ENCODE measurements at places on chromosomes 5 and 9.

DNA sequence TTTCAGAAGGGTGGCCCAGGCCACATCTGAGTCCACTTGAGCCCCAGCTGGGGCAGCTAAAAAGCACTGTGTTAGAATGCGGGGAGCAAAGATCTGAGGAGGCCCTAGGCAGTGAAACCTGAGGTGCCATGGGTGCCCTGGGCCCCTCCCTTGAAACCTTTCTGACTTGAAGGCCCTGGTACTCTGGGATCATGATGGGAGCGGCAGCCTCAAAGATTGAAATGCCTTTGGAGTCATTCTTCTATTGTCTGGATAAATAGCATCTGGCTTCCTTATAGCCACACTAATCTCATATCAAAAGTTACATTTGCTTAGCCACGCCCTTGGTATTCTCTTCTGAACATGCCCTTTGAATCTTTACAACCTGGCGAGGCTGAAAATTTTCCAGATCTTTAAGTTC lies 7.7 kb upstream of the SEMA5A start:
- no peak for DNase-seq

DNA sequence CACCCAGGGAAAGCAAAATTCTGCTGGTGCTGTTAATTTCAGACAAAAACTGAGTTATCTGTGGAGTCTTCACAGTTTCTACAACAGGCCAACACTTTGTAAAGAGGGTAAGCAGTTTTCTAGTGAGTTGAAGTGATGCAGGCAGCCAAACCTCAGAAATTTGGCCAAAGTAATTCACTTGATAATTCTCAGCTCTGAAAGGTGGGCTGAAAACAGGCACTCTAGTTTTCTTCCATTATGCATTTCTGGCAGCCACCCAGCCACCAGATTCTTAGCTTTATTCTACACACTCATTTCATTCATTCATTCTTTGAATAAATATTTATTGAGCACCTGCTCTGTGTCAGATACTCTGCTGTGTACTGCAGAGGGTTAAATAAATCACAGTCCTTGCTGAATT lies 184.2 kb downstream of the RAB3C start:
- DNase-seq = no peak

- peak; percentile 9 for DNase-seq
Observed at GRCh38 chr9:19493174-19493811, 84.5 kb downstream of the ACER2 start.

- DNase-seq = no peak
Observed at GRCh38 chr5:6470672-6471071, 22.0 kb downstream of the UBE2QL1 start.

GRCh38 chr9:93033531-93033930 lies 25.0 kb upstream of the SUSD3 start:
- no peak for DNase-seq

- DNase-seq = no peak
Observed at GRCh38 chr5:157029457-157029856, 29.5 kb downstream of the HAVCR1 start.

DNA sequence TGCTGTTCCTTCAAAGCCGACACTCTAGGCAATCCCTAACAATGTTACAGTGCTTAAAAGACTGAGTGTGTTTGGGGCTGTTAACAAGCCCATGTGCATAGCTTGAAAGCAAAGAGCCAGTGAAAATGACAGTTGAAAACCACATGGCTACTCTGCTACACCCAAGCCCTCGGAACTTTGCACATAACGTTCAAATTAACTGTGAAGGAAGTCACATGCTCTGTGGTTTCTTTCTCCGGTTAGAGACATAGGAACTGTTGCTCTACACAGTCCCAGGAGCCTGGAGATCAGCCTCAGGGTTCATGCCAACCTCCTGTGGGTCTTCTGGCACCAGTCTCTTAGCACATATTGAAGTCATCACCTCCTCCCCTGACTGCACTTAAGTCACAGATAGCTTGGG lies 51.1 kb downstream of the C9orf152 start:
- DNase-seq = peak; percentile 7

DNA sequence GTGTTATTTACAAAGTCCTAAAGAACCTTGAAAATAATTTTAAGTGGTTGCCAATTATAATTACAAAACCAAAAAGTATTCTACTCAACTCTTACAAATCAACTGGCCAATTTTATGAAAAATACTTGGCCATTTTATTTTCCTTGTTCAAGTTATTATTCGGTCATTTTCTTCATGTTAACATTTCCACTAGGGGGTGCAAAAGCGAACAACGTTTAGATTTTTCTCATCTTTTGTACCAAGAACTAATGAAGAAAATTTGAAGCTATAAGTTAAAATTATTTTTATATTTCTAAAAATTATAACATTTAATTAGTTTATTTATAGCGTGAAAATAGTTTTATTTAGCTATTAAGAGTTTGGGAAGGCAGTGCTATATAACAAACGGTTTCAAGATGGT lies 1453.3 kb downstream of the MAT2B start:
- no peak for DNase-seq

DNA sequence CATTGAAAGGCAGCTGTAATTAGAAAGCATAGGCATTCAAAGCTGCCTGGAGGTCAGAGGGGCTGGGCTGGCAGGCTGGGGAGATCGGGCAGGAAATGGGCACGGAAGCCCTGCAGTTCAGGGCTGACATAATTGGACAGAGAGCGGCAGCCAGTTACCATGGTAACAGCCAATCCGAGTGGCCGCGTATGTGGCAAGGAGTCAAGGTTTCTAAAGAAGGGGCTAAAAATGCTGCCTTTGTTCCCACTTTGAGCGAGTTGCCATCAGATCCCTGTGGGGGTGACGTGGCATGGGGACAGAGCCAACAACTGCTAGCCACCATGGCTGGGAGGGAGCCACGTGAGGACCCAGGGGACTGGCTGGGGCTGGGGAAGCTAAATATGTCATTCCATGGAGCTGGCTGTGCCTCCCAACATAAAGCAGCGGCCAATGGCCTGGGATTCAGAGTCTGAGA lies 44.7 kb upstream of the NDFIP1 start:
- DNase-seq = no peak

DNA sequence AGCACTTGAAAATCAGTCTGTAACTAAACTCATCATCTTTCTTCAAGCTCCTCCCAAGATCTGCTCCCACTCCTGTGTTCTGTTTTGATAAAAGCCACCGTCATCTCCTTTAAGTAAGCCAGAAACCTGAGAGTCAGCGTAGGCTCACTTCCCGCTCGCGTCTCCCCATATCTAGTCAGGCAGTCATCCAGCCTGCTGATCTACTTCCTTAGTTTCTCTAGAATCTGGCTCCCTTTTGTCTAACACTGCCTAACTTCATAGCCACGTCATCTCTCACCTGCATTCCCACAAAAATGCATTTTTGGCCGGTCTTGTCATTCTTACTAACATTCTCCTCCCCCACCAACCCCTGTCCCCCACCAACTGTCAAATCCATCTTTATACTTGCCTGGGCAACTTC lies 3.0 kb upstream of the TJP2 start:
- no peak for DNase-seq

GRCh38 chr9:36325081-36325828 lies 67.0 kb upstream of the GNE start:
- no peak for DNase-seq

DNA sequence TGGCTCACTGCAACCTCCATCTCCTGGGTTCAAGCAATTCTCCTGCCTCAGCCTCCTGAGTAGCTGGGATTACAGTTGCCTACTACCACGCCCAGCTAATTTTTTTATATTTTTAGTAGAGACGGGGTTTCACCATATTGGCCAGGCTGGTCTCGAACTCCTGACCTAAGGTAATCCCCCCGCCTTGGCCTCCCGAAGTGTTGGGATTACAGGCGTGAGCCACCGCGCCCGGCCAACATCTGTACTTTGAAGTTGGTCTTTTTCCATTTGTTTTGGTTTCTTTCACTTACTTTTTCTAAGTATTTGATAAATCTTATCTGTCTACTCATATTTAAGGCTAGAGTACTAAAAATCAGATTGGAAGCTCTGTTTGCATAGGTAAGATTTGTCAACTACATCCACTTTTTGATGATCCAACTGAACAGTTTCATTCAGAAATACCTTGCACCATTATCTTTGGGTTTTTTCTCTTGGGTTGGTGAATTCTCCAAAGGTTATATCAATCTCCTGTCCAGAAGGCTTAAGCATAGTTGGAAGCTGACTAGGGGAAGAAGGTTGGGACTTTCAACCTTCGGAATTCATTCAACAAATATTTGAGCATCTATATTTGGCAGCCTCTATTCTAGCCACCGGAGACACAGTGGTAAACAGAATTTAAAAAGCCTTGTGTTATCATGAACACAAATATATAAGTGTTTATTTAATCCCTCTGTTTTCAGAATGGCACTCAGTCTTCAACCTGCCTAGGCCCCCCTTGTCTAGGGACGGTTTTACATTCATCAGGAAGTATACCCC lies 489.1 kb downstream of the RAB3C start:
- no peak for DNase-seq

GRCh38 chr5:204966-205670 lies 12.8 kb downstream of the CCDC127 start:
- no peak for DNase-seq

- DNase-seq = no peak
Observed at GRCh38 chr9:108108280-108108851, 618.8 kb upstream of the KLF4 start.

DNA sequence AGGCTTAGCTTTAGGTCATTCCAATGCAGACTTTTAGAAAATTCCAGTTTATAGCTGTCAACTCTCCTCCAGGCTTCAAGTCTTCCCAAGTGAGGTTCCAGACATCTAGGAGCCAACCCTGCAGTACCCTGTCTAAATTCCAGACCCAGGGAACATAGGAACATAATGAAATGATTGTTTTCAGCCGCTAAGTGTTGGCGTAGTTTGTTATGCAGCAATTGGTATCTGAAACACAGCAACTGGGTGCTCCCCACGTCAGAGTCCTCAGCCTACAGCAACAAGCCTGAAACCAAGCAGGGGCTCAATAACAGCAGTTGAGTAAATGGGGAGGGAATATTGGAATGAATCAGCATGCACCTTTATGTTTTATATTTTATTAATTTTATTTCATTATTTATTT lies 66.8 kb downstream of the BOD1 start:
- no peak for DNase-seq

GRCh38 chr5:135396459-135397055 lies 2.5 kb downstream of the MACROH2A1 start:
- DNase-seq = no peak

DNA sequence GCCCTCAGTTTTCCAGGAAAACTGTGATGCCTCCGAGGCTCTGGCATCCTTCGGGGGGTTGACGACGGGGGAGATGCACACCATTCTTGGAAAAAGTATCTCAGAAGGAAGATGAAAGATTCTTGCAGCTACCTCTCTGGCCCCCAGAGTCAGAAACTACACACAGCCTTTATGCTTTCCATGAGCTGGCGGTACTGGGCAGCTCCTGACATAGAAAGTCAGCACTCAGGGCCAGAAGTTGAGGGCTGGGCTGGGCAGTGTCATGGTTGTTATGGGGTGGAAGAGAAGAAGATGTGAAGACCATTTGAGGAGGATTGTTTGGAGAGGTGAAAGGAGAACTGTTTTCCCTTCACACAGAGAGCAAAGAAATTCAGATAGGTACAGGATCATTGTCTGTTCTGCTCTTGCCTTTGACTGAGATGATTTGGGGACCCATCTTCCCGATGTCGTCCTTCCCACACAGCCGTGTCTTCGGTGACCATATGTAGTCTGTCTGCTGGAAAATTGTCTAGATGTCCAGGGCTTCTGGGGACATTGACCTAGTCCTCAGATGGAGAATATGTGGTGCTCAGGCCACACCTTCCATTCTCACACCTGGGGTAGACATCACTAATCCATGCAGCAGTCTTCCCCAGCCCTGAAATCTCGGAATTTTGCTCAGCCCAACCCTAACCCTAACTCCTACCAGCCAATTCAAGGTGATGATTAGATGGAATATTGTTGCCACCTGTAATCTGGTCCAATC lies 237.1 kb downstream of the CACNA1B start:
- DNase-seq = no peak

- no peak for DNase-seq
Observed at GRCh38 chr9:103301051-103301450, 305.9 kb downstream of the CYLC2 start.

DNA sequence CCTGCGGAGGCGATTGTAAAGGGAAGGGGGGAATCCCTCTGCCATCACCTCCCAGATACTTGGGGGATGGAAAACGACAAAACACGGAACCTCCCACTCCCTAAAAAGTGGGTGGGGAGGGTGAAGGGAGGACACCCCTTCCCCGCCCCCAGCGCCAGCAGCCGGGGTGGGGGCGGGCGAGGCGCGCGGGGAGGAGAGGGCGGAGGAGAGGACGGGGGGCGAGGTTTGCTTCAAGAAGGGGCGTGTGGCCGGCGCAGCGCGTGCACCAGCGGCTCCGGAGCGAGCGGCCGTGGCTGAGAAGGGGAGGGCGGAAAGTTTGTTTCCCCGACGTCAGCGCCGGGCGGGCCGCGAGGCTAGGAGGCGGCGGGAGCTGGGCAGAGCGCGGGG lies at the start of gene PRRX2:
TSS of gene PRRX2 (plus strand) at position 259 of the 387 bp plus-strand sequence. CDS start 221 bp downstream, outside the sequence.
- DNase-seq = peak; percentile 32

GRCh38 chr9:82513242-82513751 lies 524.7 kb downstream of the SPATA31D1 start:
- DNase-seq = no peak

- no peak for DNase-seq
Observed at GRCh38 chr5:177509991-177510566, 453 bp upstream of the DOK3 start.

DNA sequence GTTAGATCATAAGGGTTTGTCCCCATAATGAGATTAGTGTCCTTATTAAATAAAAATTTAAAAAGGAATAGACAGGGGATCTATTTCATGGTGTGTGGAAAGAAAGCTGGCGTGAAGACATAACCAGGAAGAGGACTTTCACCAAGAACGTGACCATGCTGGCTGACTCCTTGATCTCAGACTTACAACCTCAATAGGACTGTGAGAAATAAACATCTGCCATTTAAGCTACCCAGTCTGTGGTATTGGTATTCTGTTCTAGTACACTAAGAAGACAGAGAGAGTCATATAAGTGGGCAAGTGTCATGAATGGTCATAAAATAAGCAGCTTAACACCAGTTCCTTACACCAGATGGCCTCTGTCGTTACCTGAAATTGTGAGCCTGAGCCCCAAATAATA lies 259.4 kb upstream of the CCNG1 start:
- DNase-seq = no peak

DNA sequence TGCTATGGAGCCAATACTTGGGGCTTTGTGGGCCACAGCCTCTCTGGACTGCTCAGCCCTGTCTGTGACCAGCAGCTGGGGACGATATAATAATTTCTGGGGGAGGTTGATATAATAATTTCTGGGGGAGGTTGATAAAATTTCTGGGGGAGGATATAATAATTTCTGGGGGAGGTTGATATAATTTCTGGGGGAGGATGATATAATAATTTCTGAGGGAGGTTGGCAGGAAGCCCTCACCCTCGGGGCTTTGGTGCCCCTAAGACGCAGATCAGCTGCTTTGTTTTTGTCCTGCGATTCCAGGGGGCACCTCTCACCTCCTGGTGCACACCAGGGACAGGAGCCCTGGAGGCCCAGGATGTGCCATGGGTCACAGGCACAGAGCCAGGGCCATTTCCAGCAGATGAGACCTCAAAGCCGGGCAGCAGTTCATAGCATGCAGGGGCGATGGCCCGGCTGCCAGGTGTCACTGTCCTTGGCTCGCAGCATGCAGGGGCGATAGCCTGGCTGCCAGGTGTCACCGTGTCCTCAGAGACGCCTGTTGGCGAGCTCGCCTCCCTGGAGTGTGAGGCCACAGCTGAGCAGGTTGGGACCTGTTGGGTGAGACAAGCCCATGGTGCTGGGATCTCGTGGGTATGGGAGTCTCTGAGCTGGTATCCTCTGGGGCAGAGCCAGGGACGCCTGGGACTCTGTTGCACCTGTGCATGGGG lies 3.8 kb upstream of the TOR4A start:
- no peak for DNase-seq

GRCh38 chr9:22009506-22009867 lies 382 bp upstream of the CDKN2B start:
- DNase-seq = no peak
